Sigmoid colon (tissue), 7 donors: ENCODE measurements at places on chromosomes 5 and 9. TPM values are rescaled to one million over a fixed set of nuclear protein-coding genes. Genes with fewer than 3 reads are reported as not detected.

ANKRD20A1 gene
- 1.5 TPM for total RNA-seq

SLC25A2 gene
- 0.82 TPM for total RNA-seq

FAM53C gene
- total RNA-seq, result 26.8 TPM

ITGA1 gene
- 222 TPM for total RNA-seq

DMGDH gene
- 3.1 TPM for total RNA-seq

PSD2 gene
- total RNA-seq, result 0.28 TPM

C5orf24 gene
- 68.3 TPM for total RNA-seq

DCTN4 gene
- 56.0 TPM for total RNA-seq

TERT gene
- not detected for total RNA-seq

FOXD4L5 gene
- total RNA-seq, result not detected

FLT4 gene
- 16.9 TPM for total RNA-seq

PDLIM4 gene
- 63.1 TPM for total RNA-seq

DNA sequence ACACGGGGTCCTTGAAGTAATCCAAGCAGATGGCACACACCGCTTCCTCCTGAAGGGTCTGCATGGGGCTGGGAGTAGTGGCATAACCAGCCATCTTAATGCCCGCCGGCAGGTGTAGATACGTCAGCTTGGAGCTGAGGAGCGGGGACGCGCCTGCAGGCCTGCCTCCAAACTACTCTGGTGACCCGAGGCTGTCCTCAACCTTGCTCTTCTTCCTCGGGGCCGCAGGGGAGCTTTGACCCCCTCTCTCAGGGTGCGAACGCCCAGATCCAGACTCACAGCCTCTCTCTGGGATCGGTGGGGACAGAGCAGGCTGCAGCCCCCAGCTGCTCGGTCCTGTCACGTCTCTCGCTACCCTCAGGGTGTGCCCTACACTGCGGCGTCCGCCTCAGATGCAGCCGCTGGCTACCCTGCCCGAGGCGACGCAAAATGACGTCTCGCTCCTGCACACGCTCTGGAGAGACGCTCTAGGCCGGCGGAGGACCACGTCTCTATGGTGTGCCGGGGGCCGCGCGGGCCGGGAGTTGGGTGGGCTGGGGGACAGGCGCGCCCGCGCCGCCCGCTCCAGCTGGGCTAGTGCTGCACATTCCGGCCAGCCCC is at the start of gene TRIM52:
Gene TRIM52 (minus strand): TSS at position 424 of the 600 bp plus-strand sequence. CDS start 330 bp downstream, at position 94.
- DNase-seq, result peak; percentile 93

DNA sequence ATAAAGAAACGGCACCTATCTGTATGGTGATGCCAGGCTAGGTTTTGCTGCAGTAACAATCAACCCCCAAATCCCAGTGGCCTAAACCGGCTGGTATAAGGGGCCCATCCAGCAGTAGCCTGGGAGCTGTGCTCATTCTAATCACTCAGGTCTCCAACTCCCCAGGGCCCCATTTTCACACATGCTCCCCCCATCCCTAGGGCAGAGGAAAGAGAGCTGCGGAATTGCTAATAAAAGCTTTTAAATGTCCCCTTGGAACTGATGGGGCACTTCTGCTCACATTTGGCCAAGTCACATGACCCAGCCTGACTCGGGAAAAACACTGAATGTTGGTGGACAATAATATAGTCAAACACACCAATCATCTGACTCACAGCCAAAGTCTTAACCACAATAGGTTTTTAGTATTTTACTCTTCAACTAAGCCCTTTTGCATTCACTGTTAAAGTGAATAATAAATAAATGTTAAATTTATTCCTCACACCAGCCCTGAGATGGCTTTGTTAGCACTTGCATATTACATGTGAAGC is 1.6 kb downstream of the FBLL1 start:
- DNase-seq, result no peak

- no peak for DNase-seq
Measured at GRCh38 chr9:34097865-34098264, 28.6 kb downstream of the DCAF12 start.

GRCh38 chr5:17316970-17317459 is 99.6 kb downstream of the BASP1 start:
- no peak for DNase-seq

GRCh38 chr9:1115370-1115769 is 65.2 kb downstream of the DMRT2 start:
- DNase-seq, result no peak

- no peak for DNase-seq
Measured at GRCh38 chr5:179207920-179208705, 137.1 kb downstream of the ADAMTS2 start.

- no peak for DNase-seq
Measured at GRCh38 chr5:143793249-143793648, 18.7 kb upstream of the HMHB1 start.

DNA sequence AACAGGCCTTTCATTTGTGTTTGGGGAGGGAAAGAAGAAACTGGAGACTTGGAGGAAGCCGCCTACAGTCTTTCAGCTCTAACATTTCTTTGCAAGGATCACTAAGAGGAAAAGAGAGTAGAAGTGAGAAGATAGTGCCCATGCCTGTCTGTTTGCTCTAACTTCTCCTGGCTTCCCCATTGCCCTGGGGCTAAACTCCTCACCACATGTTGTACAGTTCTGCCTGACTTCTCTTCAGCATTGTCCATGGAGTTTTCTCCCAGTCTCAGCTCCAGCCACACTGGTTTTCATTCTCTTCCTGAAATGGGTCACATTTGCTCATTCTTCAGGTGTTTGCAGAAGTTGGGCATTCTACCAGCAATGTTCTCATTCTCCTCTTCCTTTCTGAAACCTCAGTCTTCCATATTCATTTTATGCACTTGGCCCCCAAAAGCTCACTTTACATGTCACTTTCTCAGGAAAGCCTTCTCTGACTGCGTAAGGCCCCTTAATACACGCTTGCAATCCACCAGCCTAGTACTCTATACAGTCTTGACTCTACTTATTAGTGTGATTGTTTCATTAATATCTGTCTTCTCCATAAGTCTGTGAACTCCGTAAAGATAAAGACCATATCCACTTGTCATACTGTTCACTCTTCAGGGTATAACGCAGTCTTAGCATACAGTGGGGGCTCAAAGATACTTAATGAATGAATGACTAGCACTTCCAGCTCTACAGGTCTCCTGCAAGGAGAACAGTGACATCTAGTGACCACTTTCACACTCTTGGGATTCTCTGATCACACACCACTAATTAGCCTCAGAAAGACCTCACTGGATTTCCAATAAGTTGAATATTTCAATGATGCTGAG is 40.2 kb upstream of the TRIM32 start:
- no peak for DNase-seq

- no peak for DNase-seq
Measured at GRCh38 chr5:1961304-1961946, 78.7 kb upstream of the IRX4 start.

- peak; percentile 85 for DNase-seq
Measured at GRCh38 chr9:136488247-136489214, 5.7 kb upstream of the SEC16A start.

GRCh38 chr5:119328753-119329602 is 26.8 kb upstream of the TNFAIP8 start:
- no peak for DNase-seq

DNA sequence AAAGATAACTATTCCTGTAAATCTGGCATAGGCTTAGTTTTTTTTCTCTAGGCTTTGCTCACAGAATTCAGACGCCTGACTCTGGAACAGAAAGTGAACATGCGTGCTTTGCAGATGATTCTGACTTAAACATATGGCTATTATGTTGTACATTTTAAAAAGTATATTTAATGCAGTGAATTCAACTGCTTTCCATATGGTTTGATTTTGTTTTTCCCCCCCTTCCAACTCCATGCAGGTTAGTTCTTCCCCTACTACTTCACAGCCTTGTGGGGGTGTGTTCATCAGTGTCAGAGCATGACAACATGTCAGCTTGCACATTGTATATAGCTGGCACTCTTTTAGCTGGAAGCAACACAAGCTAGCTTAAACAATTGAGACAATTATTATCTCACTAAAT is 226.8 kb downstream of the TMEM167A start:
- no peak for DNase-seq

- no peak for DNase-seq
Measured at GRCh38 chr9:32218100-32218767, 166.2 kb upstream of the ACO1 start.

DNA sequence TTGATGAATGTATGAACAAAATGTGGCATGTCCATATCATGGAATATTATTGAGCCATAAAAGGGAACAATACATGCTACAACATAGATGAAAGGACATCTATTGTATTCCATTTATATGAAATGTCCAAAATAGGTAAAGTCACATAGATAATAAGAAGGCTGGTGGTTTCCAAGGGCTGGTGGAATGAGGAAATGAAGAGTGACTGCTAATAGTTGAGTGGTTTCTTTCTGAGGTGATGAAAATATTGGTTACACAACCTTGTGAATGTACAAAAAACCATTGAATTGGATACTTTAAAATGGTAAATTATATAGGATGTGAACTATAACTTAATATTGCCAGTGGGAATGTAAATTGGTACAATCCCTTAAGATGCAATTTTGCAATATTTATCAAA is 5.2 kb downstream of the ARSB start:
- no peak for DNase-seq

- no peak for DNase-seq
Measured at GRCh38 chr5:146993876-146994530, 115.4 kb upstream of the PPP2R2B start.

GRCh38 chr5:40071870-40072269 is 607.8 kb upstream of the PTGER4 start:
- no peak for DNase-seq

DNA sequence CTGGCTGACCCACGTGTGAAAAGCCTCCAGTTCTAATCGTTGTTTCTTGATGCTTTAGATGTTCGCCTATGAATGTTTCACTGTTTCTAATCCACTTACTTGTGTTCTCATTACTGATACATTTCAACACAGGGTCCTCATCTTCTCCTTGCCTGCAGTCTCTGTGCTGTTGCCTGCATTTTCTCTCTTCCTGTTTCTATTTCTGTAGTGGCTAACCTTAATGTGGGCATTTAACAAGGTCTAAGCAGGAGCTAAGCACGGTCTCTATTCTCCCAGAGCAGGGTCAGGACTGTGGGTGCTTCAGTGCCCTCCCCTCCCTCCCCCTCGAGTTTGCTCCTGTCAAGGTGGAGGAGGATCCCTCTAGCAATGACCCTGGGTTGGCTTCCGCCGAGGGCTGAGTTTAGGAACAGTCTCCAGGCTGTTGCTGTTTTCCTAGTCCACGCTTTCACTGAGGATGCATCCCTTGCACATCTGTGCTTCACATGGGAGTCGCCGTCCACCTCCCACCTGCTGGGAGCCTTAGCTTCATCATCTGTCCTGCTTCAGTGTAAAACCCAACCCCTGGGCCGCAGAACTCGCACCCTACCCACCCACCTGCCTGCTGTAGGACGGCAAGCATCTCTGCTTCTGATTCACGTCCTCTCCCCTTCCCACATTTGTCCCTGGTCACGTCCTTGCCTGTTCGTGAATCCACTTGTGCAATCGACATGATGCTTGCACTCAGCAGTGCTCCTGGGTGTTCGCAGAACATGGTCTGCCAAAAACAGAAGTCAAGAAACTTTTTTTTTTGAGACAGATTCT is 2.4 kb upstream of the EXOC3 start:
- DNase-seq, result peak; percentile 48

DNA sequence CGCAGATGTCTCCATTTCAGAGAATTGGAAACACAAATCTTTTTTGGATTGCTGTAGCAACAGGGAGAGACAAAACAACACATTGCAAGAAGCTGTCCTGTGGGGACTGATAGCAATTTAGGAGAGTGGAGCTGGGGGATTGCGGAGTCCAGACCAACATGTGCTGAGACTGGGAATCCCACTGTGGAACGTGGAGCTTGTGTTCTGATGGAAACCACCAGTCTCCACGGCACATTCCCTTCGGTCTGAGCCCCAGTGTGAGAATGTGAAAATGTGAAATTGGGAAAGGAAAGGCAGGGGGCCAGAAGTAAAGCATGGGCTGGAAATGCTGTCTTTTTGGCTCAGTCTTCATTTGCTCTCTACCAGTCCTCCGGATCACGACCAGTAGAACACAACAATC is 348.8 kb upstream of the TNC start:
- peak; percentile 67 for DNase-seq

DNA sequence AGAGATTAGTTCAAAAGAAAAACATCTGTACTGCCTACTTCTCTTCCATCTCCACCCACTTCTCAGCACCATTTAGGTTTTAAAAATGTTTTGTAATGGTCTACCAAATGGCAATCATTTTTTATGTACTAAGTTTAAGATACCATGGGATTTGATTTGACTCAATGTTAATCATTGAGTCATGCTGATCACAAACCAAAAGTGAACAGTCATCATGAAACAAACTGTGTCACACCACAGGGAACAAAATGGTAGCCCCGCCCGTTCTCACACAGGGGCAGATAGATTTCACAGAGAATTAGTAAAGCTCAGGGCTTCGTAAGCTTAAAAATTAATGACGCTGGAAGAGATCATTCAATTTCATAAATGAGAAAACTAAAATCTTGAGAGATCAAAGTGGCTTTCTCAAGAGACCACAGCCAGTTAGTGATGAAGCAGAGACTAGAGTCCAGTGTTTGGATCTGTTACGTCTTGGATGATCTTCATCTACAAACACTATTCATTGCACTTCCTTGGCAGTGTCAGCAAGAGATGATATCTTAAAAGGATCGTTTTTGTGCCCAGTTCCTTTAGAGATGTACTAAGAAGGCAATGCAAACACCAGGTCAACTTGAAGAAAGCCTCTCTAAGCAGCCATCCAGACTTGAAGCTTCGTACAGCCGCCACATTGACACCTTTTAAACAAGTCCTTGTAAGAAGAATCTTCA is 33.9 kb upstream of the TRIO start:
- no peak for DNase-seq

- no peak for DNase-seq
Measured at GRCh38 chr5:109660301-109660700, 29.4 kb upstream of the MAN2A1 start.

GRCh38 chr5:108798513-108799265 is 51.0 kb downstream of the FER start:
- DNase-seq, result no peak

GRCh38 chr5:59040804-59041201 is 457.9 kb downstream of the RAB3C start:
- DNase-seq, result no peak

GRCh38 chr9:128637656-128638055 is 19.0 kb downstream of the DYNC2I2 start:
- DNase-seq, result no peak

- no peak for DNase-seq
Measured at GRCh38 chr5:176812269-176813259, 2.2 kb downstream of the UNC5A start.

- no peak for DNase-seq
Measured at GRCh38 chr9:129071526-129072126, 9.3 kb upstream of the DOLPP1 start.

DNA sequence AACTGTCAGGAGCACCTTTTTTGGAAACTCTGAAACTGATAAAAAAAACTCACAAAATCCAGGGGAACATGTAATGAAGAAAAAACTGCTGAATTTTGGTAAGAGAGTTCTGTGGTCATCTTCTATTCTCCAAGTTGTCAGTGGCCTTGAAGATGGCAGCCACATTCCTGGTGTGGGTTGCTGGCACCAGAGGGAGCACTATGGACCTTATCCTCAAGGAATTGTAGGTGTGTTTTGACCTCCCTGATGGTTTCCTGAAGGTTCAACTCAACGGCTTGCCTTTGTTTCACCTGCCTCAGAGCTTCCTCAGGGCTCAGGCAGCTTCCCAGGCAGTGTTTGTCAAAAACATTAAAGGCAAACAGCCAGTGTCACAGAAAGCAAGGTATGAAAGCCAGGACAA is 2.2 kb upstream of the SLC38A9 start:
- DNase-seq, result no peak
